ENCODE measurements at places on chromosomes 13 and 19. TPM values are rescaled to one million over a fixed set of nuclear protein-coding genes. Genes with fewer than 3 reads are reported as not detected.

ZSCAN4 gene
- total RNA-seq, result not detected

XPO4 gene
- total RNA-seq, result 7.0 TPM

KL gene
- total RNA-seq, result not detected

SHC2 gene
- total RNA-seq, result 1.2 TPM

DNA sequence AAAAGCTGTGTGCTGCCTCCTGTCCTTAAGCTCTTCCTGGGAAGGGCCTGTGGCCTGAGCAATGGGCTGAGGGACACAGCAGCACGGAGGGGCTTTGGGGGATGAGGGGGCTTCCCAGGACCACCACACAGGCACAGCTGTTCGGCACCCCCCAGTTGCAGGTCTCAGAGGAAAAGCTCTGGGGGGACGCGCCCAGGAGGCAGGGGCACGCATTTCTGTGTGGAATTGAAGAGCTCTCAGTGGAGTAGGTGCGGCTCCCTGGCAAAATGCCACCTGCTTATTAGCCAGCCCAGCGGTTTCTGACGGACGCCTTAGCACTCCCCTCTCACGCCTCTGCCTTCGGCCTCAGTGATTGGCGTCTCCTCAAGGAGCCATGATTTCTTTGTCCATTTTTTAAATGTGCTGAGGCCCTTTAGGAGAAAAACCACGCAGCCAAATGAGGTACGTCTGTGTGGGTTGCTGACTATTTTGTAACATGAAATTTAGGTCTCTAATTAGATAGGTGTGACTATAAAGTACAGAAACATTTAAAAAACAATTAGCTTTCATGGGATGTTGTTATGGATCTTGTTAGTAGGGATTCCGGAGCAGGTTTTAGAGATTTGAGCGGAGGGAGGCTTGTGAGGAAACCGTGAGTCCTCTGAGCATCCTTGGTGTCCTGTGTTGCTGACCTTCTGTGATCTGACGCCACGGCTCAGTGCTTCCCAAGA, 4.0 kb downstream of the MCF2L start:
- no peak for DNase-seq

- DNase-seq, result no peak
These were observed 36.4 kb downstream of the CCL25 start for GRCh38 chr19:8088752-8089663.

DNA sequence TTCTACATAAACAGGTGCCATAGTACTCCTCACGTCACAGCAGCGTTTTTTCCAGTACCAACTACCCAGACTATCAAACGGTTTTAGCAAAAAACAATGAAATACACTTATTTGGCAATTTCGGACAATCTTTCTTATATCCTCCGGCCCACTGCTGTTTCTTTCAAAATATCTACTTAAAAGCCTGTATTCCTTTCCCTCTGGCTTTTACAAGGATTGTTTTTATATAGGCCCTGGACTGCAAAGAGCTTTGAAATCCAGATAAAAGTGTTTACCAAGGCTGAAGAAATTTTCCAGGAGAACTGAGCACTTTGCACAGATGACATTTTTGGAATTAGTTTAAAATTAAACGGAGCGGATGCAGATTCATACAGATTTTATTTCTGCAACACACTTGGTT, 255.9 kb upstream of the STARD13 start:
- DNase-seq, result no peak

DNA sequence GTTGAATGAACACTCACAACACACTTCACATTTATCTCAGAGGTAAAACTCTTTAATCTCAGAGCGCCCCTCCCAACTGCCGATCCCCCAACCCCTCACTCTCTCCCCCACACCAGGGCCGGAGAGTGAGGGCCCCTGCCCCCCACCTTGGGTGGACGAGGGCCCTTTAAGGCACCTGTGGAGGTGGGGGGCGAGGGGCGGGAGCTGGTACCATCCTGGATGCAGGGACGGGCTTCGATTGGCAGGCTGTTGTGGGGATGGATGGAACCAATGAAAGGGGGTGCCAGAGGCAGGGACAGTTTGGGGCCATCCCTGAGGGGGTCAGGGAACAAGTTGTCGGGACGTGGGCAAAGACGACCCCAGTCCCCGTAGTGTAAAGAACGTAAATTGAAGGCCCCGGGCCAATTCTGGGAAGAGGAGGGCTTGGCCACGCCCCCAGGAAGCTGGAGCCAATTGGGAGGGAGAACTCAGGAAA, 1.7 kb upstream of the PNKP start:
- DNase-seq, result no peak

DNA sequence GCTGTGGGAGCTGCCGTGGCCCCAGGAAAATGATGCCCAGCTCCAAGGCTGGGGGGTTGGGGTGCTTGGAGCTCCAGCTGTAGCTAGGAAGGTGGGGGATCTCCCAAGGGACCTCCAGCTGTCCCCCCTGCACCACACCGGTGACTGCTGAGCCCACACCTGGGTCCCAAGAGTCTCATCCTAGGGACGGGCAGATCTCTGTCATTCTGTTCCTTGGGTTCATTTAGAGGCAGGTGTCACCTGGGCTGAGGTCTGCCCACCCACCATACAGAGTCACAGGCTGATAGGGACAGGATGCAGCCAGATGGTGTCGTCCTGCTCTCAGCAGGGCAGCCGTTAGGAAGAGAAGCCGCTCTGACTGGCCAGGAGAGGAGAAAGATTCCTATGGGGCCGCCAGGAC, 5.3 kb downstream of the F2RL3 start:
- no peak for DNase-seq

GRCh38 chr13:59043016-59043415, 1120.7 kb downstream of the DIAPH3 start:
- no peak for DNase-seq

DNA sequence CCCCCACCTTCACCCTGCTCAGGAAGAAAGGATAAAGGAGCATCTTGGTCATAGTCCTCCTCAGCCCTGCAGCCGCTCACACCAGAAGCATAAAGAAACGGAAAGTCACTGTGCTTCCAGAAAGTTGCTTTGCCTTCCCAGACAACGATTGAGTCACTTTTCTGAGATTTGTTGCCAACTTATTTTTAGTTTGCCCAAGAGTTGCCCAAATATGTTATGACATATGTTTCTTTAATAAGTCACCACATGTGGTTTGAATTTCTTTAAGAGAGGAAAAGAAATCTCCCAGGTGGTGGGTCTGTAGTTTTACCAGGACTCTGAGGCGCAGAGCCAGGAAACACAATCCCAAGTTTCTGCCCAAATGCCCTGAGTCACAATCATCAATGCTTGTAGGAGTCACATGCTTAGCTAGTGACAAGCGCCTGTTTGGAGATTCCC, 63.4 kb upstream of the LRCH1 start:
- DNase-seq, result no peak

DNA sequence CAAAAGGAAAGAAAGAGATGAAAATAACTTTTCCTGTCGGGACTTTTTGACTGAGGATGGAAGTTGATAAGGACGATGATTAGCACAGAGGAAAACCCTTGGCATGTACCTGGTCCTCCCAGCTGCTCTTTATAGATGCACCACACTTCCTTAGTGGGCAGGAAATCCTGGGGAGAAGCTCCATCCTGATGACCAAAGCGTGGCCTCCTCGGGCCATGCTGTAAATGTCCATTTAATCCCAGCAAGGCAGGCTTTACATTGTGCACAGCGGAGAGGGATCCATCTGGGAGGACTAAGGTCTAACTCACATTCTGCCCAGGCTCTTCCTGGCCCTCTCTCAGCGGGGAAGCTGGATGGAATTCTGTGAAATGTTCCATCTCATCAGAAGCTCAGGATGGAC, 113.5 kb downstream of the COL4A2 start:
- no peak for DNase-seq

DNA sequence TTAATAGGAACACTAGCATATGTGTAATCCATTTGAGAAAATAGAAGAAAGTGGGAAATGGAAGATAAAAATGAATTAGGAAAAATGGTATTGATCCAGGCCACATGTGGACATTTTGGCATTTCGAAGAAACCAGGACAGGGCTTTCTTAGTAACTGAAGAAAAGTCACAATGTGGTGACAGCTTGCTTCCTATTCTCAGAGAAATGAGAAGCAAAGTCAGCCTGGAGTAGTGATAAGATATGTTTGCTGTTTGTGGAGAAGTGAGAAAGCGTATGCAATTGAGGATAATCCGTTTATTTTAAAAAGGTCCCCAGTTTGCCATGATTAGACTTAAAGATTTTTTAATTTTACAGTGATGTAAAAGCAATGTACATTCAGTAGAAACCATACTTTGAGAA, 127.9 kb downstream of the SLITRK6 start:
- DNase-seq, result no peak

DNA sequence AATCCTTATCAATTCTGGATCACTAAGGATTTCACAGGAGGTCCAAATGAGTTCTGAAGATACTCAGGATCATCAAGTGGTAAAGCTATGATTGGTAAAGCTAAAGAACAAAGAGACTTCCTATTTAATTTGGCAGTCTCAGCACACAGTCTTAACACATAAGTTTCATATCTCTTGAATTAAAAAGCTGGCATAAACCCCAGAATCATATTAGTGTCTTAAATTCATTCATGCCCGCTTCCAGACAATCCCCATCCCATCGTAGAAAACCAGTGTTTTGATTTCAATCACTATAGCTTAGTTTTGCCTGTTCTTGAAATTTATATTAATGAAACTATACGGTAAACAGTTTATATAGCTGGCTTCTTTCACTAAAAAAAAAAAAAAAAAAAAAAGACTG, 278.7 kb downstream of the DIAPH3 start:
- no peak for DNase-seq
